ENCODE measurements at places on chromosomes 12 and 14.
A peak's percentile ranks its signal among the peaks of the same experiment; 100 is the strongest.

GRCh38 chr14:80024417-80024816, 186.9 kb downstream of the DIO2 start:
- no peak for DNase-seq

- no peak for DNase-seq
Observed at GRCh38 chr12:19895246-19896020, 456.1 kb downstream of the AEBP2 start.

DNA sequence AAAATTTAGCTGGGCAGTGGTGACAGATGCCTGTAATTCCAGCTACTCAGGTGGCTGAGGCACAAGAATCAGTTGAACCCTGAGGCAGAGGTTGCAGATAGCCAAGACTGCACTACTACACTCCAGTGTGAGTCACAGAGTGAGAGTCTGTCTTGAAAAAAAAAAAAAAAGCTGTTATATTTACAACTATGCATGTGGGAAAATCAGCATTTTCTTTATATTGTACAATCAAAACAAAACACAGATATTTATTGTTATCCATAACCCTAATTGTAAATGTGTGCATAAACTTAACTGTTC, 12.5 kb downstream of the C1R start:
- DNase-seq, result no peak

DNA sequence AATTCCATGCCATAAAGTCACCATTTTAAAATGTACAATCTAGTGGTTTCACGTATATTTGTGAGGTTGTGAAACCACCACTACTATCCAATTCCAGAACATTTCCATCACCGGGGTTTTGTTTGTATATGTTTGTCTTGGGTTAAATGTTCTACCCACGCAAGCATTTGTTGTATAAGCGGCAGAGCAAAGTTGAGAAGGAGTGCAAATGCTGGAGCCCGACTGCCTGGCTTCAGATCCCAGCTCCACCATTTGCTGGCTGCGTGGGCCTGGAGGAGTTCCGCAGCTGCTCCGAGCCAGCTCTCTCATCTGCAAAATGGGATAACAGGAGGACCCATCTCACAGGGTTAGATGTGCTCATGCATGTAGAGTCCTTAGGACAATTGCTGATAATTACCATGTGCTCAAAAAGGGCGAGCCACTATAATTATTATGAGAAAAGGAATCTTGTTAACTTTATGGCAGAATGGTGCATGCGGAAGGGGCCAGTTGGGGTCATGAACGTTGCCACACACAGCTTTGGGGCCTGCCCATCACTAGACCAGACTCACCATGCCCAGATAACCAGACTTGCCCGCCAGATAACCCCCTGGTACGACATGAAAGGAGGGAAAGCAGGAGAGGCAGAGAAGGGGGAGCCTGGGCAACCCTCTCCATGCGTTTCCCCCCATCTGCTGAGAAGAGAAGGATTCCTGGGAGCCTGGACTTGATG, 6.4 kb downstream of the ACTN1 start:
- DNase-seq, result no peak

- no peak for DNase-seq
Observed at GRCh38 chr12:92503029-92503931, 199.5 kb upstream of the PLEKHG7 start.

GRCh38 chr12:6996040-6996441, 22.2 kb downstream of the LPCAT3 start:
- DNase-seq, result no peak

- DNase-seq, result no peak
Observed at GRCh38 chr14:28652782-28653181, 113.8 kb upstream of the FOXG1 start.

DNA sequence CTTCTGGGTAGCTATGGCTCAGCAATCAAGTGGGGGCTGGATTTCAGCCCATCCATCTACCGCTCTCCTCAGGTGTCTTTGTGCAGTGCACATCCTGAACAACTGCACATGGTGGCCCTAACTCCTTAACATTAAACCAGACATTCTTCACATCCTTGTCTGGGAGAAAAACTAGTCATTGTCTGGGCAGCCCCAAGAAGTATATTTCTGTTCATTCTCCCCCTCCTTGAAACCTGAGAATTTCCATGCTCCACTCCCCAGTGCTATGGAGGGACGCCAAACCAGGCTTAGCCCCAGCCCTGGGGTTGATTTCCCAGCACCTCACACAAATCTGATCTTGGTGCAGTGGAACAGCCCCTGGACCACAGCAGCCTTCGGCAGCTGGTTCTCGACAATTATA, 13.4 kb downstream of the MYL2 start:
- no peak for DNase-seq

GRCh38 chr12:69332815-69333358, 15.3 kb upstream of the LYZ start:
- no peak for DNase-seq

- DNase-seq, result no peak
Observed at GRCh38 chr12:107328442-107329133, 235.2 kb upstream of the CRY1 start.

DNA sequence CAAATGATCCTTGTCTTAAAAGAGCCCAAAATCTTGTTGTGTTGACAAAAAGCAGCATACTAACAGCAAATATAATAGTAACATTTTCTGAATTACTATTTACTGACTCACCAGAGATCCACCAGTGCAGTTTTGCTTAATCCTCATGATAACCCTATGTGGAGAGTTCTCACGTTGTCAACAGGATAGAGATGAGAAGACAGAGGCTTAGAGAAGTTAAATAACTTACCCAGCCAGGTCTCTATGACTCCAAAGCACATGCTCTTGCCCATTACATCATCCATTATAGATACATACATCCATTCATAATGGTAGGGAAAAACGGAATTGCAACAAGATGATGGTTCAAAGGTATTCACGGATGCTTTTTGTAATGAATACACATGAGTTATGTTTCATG, 111.9 kb downstream of the PAX9 start:
- no peak for DNase-seq

DNA sequence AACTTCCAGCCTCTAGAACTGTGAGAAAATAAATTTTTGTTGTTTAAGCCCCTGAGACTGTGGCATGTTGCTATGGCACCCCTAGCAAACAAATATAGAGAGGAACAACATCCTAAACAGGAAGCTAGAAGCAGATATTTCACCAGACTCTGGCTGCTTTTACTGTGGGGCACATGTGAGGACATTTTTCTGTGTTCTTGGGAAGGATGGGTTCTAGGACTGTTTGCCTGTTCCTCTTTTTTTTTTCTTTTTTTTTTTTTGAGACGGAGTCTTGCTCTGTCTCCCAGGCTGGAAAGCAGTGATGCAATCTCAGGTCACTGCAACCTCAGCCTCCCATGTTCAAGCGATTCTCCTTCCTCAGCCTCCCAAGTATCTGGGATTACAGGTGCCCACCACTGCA, 4.2 kb upstream of the HRK start:
- DNase-seq, result peak; percentile 44

DNA sequence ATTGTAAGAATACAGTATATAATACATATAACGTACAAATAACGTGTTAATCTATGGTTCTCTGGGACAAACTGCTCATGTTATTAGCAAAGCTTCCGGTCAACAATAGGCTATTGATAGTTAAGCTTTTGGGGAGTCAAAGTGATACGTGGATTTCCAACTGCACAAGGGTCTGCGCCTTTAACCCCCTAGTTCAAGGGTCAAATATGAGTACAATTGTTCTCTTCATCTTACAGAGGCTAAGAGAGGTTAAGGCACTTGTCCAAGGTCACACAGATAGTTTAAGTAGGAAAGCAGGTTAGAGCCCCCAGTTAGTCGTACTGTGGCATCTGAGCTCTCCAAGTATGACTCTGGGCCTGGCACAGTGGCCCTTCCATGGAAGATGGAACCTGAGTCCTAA, 204.3 kb upstream of the KRR1 start:
- DNase-seq, result no peak
